Smooth muscle cell of the pulmonary artery (primary cell): ENCODE measurements at places on chromosomes 6 and 20. TPM values are rescaled to one million over a fixed set of nuclear protein-coding genes. Genes with fewer than 3 reads are reported as not detected.

The GLP1R gene
- total RNA-seq, result not detected in 2 replicates

The TRIM31 gene
- total RNA-seq, result not detected in 2 replicates

The IGF2R gene
- total RNA-seq, result 354 and 378 TPM in 2 replicates

The KIAA1586 gene
- total RNA-seq, result 12.2 and 15.2 TPM in 2 replicates

The BPIFA1 gene
- total RNA-seq, result not detected in 2 replicates

The CHRNA4 gene
- not detected in 2 replicates for total RNA-seq

The PCIF1 gene
- total RNA-seq, result 13.9 and 15.1 TPM in 2 replicates

The ARFGEF3 gene
- total RNA-seq, result 1.0 and 3.1 TPM in 2 replicates

The CDS2 gene
- total RNA-seq, result 28.0 and 29.6 TPM in 2 replicates

The OPRM1 gene
- not detected in 2 replicates for total RNA-seq

The RSPO3 gene
- total RNA-seq, result 1.7 and 8.0 TPM in 2 replicates

The HSPA12B gene
- total RNA-seq, result 0.03 TPM in 1 of 2 replicates, not detected in the other

The PXDC1 gene
- total RNA-seq, result 44.0 and 61.8 TPM in 2 replicates

The KCNB1 gene
- total RNA-seq, result 0.07 TPM in 2 replicates

The LAMA2 gene
- 75.8 and 85.8 TPM in 2 replicates for total RNA-seq

The BRD2 gene
- total RNA-seq, result 84.5 and 93.0 TPM in 2 replicates

The HLA-C gene
- 210 and 957 TPM in 2 replicates for total RNA-seq

The MEP1A gene
- total RNA-seq, result not detected in 2 replicates

The DSE gene
- 138 and 160 TPM in 2 replicates for total RNA-seq

The ACAT2 gene
- total RNA-seq, result 15.5 and 19.4 TPM in 2 replicates

The IL22RA2 gene
- total RNA-seq, result not detected in 2 replicates

The ADGRF4 gene
- total RNA-seq, result 0.07 and 0.10 TPM in 2 replicates

The COL20A1 gene
- total RNA-seq, result under 0.01 and 0.07 TPM in 2 replicates

The VIP gene
- total RNA-seq, result 0.10 TPM in 1 of 2 replicates, not detected in the other

The ADGB gene
- not detected in 2 replicates for total RNA-seq

The SNPH gene
- total RNA-seq, result 12.0 and 21.3 TPM in 2 replicates

The EYS gene
- total RNA-seq, result under 0.01 and 0.13 TPM in 2 replicates

The APCDD1L gene
- total RNA-seq, result 28.7 and 173 TPM in 2 replicates

The RFX6 gene
- total RNA-seq, result not detected in 2 replicates

The BTN3A1 gene
- 23.8 and 41.1 TPM in 2 replicates for total RNA-seq

The SIRPB2 gene
- 0.33 TPM in 1 of 2 replicates, not detected in the other for total RNA-seq

The AKAP7 gene
- total RNA-seq, result 2.0 and 3.6 TPM in 2 replicates

The HACE1 gene
- total RNA-seq, result 19.9 and 21.0 TPM in 2 replicates

The AVP gene
- not detected in 2 replicates for total RNA-seq

The SRSF12 gene
- 0.03 and 0.33 TPM in 2 replicates for total RNA-seq

The WFDC10B gene
- total RNA-seq, result 0.26 TPM in 1 of 2 replicates, not detected in the other
